ENCODE measurements at places on chromosomes 12 and 14.

- no peak for DNase-seq
These were observed 4.0 kb downstream of the NANOG start for GRCh38 chr12:7793211-7793610.

DNA sequence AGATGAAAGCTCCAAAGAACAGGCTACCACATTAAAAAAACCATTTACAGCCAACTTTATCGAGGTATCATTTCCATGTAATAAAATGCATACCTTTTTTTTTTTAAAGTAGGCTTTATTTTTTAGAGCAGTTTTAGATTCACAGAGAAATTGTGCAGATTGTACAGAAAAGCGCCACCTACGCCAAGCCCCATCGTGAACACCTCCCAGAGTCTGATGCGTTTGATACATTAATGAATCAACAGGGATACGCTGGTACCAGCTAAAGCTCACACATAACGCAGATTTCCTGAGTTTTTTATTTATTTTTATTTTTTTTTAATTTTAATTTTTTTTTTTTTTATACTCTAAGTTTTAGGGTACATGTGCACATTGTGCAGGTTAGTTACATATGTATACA lies 129.9 kb downstream of the KIF26A start:
- no peak for DNase-seq

GRCh38 chr12:7444076-7444475 lies at the start of gene CD163L1:
Gene CD163L1 (minus strand): TSS chr12:7444153. CDS start chr12:7444127, 26 bp downstream.
- no peak for DNase-seq

DNA sequence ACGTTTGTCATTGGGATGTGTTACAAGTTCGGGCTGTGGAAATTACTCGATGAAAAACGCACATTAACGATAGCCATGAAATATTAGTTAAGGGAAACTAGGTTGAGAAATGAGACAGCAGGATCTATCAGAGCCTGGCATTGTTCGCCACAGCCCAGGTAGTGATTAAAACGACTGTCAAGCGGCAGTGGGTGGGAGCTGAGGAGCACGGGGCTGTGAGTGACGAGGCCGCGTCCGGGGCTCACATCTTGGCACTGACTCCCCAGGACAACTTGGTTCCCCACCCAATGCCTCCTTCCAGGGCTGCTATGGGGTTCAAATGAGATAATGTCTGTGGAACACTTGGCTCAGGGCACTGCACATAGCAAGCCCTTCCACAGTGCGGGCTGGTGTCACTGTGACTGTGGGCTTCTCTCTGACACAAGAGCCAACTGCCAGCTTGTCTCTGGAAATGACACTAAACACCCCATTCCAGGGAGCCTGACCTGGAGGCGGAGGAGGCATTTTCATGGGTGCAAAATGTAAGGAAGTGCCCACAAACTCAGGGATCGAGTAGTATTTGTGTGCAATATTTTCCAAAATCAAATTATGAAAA lies 19.3 kb downstream of the MMAB start:
- no peak for DNase-seq

DNA sequence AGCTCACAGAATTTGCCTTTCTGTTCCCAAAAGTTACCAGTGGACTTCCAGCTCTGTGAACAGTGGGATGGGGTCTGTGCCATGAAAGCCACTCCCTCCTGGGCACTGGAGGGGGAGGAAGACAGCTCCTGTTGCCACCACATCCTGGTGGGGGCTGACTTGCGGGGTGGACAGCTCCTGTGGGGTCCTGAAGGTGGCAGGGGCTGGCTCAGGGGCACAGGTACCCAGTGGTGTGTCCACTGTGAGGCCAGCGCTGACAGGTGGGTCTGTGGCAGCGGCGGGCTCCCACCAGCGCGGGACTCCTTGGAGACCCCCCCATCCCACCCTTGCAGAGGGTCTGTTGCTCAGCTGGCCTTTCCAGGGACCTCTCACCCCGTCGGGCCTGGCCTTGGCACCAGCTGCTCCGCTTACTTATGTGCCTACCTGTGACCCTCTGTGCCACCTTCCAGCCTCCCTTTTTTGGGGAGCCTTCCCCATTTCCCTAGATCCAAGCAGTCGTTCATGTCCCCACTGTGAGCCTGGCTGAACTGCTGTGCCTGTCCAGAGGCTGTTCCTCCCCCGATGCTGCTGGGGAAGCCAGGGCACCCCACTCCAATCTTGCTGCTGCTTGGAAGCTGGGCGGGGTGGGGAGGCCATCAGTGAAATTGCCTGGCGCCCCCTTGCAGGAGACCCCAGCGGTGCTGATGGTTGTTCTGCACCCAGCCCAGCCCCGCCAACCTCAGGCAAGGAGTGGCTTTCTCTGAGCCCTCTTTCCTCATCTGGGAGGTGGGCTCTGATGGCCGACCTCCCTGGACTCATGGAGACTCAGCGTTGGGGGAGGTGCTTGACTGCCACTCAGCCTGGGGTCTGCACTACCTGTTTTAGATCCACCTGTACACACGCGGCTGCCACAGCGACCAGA lies 2.2 kb downstream of the TEDC1 start:
- no peak for DNase-seq

- DNase-seq, result no peak
These were observed 87.5 kb downstream of the DUSP16 start for GRCh38 chr12:12474931-12475795.

GRCh38 chr12:12786706-12787601 lies 1.5 kb downstream of the APOLD1 start:
- DNase-seq, result peak; percentile 94

- DNase-seq, result no peak
These were observed 310 bp upstream of the UNG start for GRCh38 chr12:109097140-109097434.

DNA sequence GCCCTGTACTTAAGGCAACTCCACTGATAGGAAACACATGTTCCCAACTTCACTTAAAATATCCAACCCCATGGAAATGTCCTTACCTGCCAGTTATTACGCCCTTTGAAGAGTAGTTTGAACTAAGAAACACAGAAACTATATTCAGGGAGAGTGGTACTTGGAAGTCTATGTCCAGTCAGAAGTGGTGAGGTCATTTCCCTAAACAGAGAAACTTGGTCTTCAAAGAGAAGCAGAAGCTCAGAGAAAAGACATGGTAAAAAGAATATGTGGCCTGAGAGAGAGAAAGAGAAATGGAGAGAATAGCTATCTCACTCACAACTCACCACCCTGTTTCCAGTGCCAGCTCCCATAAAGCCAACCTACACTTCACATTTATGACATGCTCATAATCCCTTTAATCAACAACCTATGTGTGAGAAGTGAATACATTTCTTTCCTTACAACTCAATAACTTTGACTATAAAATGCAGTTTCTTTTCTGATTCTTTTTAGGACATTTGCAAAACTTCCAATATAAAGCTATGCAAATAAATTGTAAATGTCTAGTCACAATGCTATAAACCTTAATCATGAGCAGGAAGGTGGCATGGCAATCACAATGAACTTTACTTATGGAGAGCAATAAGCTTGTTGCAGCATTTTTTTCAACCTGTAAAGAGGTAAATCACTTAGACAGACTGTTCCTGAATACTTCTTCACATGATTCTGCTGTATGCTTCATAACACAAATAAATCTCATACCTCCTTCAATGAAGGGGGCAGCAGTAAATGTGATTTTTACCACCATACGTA lies 67.1 kb downstream of the CPNE8 start:
- DNase-seq, result no peak

- no peak for DNase-seq
These were observed 49.3 kb downstream of the NDUFA12 start for GRCh38 chr12:94954029-94954685.

DNA sequence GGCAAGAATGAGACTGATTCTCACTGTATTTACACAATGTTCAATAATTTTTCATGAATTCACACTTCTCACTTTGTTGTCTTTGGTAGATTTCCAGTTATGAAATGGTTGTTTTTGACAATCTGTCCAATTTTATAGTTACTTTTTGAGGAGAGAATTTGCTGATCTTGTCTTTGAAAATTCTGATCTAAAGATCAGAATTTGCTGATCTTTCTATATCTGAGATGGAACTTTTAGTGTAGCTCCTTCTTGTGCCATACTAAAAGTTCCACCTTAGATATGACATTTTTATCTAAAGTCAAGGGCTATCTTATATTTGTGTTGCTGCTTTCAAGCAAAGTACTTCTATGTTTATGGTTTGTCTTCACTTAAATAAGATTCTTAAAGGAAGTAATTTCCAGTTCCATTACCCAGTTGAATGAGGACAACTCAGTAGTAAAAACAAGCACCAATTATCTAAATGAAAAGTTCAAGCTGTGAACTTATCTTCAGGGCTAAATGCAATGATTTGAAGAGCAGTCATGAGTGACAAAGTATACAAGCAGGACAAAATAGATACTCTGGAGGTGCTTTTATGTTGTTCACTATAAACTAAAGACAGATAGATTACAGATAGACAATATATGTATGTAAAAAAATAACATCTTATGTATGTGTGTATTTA lies 76.4 kb upstream of the FOXG1 start:
- DNase-seq, result no peak

GRCh38 chr14:62897771-62898170 lies 147.5 kb downstream of the KCNH5 start:
- no peak for DNase-seq

- DNase-seq, result peak; percentile 80
These were observed 21.7 kb upstream of the SLC10A1 start for GRCh38 chr14:69818758-69819191.

DNA sequence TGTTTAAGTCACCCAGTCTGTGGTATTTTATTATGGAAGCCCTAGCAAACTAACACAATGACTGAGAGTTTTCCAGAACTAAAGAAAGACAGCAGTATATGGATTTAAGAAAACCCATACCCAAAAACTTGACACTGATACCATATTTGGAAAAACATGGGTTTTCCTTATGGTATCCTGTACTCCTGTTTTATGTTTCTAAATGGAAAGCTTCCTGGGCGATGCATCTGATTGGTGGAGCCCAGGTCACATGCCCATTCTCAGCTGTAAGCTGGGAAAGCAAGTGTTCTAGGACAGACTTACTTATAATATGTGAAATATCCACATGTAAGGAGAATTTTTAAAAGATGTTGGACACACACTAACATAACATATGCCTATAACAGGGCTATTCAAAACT lies 4.5 kb upstream of the RNASE4 start:
- no peak for DNase-seq

GRCh38 chr12:53560912-53561589 lies 53.8 kb upstream of the NPFF start:
- no peak for DNase-seq

GRCh38 chr14:39320318-39320717 lies 86.6 kb downstream of the MIA2 start:
- DNase-seq, result no peak

Data from retina (tissue), 1 donor.